ENCODE measurements at places on chromosomes 2 and 18. TPM values are rescaled to one million over a fixed set of nuclear protein-coding genes. Genes with fewer than 3 reads are reported as not detected.

Gene C2orf78
- not detected for total RNA-seq

Gene CRYGC
- total RNA-seq: not detected

Gene REG1B
- not detected for total RNA-seq

Gene PNPT1
- total RNA-seq: 28.6 TPM

Gene UGT1A4
- 1.3 TPM for total RNA-seq
